ENCODE measurements at places on chromosomes 12 and 14.

DNA sequence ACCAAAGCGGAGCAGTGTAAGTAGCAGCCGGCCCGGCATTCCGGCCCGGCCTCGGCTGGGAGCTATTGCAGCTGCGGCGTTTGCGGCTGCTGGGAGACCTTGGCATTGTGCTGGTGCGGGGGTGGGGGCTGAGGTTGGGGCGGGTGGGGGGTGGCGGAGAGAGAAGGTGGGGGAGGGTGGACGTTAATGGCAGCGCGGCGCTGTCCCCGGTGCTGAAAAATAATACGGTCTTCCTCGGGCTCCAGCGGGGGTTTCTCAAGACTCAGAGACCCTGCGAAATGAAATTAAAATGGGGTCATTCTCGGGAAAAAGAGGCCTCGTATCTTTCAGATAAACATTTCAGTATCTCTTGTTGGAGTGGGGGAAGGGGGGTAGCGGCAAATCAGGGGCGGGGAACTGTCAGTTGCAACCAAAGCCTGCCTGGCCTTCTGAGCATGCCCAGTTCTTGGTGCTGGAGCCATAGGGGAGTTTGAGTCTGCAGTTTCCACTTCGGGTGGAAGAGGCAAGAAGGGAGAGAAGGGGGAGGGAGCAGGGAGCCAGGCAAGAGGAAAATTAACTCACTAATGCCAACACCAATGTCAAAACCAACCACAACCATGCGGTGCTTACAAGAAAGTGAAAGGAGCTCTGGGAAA lies 414 bp downstream of the UNC79 start:
- DNase-seq, result no peak

GRCh38 chr12:6769666-6770065 lies 2.7 kb upstream of the LAG3 start:
- DNase-seq, result no peak

- no peak for DNase-seq
Observed at GRCh38 chr14:37172024-37172869, at the start of gene SLC25A21. SLC25A21 (minus strand) TSS chr14:37172606.

- no peak for DNase-seq
Observed at GRCh38 chr14:38342803-38343202, 86.9 kb upstream of the CLEC14A start.

- peak; percentile 96 for DNase-seq
Observed at GRCh38 chr14:100213956-100214769, 24.8 kb upstream of the YY1 start.

- no peak for DNase-seq
Observed at GRCh38 chr12:6322969-6323339, 12.5 kb downstream of the PLEKHG6 start.

- DNase-seq, result no peak
Observed at GRCh38 chr14:32524609-32525375, 195.7 kb downstream of the AKAP6 start.

Data from GM12892 (cell line).